NCI-H1436 (cell line): ENCODE measurements at places on chromosomes 12 and 14.

GRCh38 chr12:4148418-4149056 lies 125.0 kb upstream of the CCND2 start:
- no peak for DNase-seq

GRCh38 chr12:47825173-47825639 lies 5.5 kb upstream of the HDAC7 start:
- DNase-seq: no peak

GRCh38 chr12:42756841-42757623 lies 167.5 kb upstream of the PRICKLE1 start:
- DNase-seq: no peak

DNA sequence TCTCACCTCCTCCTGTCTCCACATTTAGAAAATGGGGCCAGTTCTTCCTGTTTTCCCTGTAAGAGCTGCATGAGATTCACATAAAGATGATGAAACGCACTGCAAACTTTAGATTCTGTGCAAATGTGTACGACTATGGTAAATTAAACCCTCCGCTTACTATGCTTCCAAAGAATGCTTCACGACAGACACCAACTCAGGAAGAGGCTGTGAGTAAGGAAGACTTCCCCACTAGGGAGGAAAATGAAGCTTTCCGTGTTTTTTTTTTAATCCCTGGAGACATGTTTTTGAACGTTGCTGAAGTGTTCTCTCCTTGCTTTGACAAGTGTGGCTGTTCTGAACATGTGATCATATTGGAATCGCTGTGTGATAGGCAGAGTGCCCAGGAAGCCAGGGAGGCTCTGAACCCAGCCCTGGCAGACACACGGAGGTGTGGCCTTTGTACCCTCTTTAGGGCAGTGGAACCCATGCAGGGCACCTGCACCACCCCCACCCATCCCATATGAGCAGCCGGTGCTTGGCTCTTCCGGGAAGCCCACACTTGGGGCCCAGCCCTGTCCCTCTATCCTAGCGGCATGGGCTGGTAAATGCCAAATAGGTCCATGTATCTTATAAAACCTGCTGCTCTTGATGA lies 7.5 kb upstream of the SYNE3 start:
- DNase-seq: no peak

- DNase-seq: no peak
Observed at GRCh38 chr14:58492044-58492443, 64.5 kb downstream of the KIAA0586 start.

- no peak for DNase-seq
Observed at GRCh38 chr14:68442828-68443629, 349.8 kb downstream of the ZFP36L1 start.

- DNase-seq: no peak
Observed at GRCh38 chr12:22313286-22313962, 21.1 kb downstream of the ST8SIA1 start.

DNA sequence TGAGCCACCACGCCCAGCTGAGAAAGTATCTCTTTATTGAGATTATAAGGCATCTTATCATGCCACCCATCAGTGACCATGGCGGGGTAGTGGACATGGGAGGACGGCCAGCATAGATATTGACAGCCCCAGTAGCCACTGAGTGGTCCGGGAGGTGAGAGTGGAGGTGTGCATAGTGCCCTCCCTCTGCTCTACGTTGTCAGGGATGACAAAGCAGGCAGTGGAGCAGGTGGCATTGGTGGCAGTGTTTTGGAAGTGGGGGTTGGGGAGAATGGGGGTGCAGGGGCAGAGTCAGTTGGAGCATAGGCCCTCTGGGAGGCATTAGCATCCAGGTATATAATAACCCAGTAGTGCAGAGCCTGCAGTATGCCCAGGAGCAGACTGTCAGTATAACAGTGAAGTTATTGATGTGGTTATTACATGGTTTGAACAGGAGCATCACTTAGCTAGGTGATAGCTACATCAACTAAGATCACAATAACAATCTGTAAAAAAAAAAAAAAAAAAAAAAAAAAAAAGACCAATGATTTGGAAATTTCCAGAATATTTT lies 41.1 kb downstream of the GNG2 start:
- DNase-seq: no peak

GRCh38 chr12:53078425-53079225 lies 565 bp downstream of the SPRYD3 start:
- no peak for DNase-seq

- DNase-seq: no peak
Observed at GRCh38 chr12:89185181-89185580, 167.1 kb downstream of the DUSP6 start.

DNA sequence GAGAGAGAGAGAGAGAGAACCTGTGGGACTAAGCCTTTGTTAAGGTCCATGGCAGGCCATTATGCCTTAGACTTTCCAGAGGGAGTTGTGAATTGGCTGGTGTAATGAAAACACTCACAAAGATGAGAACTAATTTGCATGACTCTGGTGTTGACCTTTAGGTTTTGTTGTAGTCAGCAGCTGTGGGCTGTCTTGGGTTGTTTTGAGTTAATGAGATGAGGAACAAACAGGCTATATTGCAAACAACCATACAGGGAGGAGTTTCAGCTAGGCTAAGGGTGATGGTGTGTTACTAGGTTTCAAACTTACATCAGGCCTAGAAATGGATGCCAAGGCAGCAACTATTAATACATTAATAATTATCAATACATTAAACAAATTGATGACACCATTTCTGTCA lies 26.3 kb downstream of the ATXN7L3B start:
- no peak for DNase-seq
